Activated naive CD4-positive, alpha-beta T cell treated with anti-CD3 and anti-CD28 coated beads, Interleukin-2, amount 10 ng/mL, durations not matched to agents 5 hours and 36 hours (primary cell): ENCODE measurements at places on chromosomes 13 and 19. TPM values are rescaled to one million over a fixed set of nuclear protein-coding genes. Genes with fewer than 3 reads are reported as not detected.

Gene GNG8
- total RNA-seq, result 2.1 TPM

Gene CLEC11A
- 0.98 TPM for total RNA-seq

Gene CHST8
- not detected for total RNA-seq

Gene PCDH9
- total RNA-seq, result 0.03 TPM

Gene CCDC70
- not detected for total RNA-seq

Gene ZNF99
- total RNA-seq, result not detected

Gene CALR3
- not detected for total RNA-seq

Gene OVOL3
- total RNA-seq, result not detected

Gene PSG3
- not detected for total RNA-seq

Gene GRIN2D
- total RNA-seq, result 0.08 TPM

Gene COL4A2
- total RNA-seq, result 0.19 TPM

Gene CD22
- 0.24 TPM for total RNA-seq

Gene SUGT1
- 40.3 TPM for total RNA-seq
